IPS DF 6.9 (cell line): ENCODE measurements at places on chromosomes 1 and 21.

DNA sequence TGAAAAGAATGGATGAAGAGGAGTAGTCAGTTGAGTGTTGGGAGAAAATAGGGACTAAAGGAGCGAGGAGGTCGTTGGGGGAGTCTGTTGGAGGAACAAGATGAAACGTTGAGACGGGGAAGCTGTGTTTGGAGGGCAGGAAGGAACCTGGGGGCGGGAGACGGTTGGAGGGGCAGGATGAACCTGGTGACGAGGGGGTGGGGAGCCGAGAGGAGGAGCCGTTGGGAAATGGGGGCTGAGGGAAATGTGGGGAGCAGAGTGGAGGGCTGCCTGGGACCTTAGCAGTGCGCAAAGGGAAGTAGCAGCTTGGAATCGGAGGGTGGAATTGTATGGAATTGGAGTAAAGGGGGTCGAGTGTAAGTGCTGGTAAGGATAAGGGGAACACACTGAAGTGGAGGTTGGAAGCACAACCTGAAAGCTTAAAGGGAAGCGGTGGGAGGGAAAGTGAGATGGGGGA, 630 bp downstream of the MTF2 start:
- DNase-seq: no peak

DNA sequence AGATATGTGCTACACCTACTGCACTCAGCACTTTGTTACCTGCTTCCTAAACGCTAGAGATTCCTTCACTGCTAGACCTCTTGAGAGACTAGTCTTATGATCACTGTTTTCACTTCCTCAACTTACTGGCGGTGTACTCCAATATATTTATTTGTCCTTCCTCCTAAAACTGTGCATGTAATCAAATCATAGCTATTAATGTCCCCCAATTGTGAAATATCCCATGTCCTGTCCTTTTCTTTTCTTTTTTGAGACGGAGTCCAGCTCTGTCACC, 3.4 kb downstream of the SOAT1 start:
- DNase-seq: no peak

DNA sequence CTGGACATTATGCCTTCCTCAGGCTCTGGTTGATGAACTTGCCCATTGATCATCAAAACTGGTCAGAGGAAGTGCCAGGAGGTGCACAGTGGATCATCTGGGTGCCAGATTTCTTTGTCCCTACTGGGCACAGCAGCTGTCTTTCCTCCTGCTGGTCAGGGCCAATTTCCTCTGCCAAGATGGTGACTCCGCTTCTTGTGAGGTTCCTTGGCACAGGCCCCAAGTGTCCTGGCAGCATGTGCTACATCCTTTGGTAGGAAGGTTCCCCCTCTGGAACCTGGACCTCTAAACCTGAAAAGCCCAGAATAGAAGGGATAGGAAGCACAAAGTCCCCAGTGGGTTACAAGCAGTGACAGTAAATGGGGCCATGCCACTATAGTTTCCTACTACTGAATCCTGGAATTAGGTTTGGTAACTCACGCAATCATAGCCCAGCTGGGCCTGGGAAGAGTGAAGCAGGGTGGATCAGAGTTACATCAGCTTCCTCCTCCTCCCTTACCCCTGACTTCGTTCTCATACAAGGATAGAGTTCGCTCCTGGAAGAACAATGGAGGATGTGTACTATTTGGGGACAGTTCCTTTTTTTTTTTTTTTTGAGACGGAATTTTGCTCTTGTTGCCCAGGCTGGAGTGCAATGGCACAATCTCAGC, 147.1 kb downstream of the CNIH3 start:
- DNase-seq: no peak

DNA sequence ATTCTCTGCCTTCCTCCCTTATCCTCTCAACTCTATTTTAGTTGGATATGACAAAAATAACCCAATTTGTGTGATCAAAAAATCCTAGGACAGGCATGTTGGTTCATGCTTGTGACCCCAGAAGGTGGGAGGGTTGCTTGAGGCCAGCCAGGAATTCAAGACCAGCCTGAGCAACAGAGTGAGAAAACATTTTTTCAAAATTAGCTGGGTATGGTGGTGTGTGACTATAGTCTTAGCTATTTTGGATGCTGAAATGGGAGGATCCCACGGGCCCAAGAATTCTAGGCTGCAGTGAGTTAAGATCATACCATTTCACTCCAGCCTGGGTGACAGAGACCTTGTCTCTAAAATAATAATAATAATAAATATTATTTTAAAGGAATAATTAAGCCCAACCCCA, 1383.1 kb upstream of the ADGRL2 start:
- DNase-seq: no peak

DNA sequence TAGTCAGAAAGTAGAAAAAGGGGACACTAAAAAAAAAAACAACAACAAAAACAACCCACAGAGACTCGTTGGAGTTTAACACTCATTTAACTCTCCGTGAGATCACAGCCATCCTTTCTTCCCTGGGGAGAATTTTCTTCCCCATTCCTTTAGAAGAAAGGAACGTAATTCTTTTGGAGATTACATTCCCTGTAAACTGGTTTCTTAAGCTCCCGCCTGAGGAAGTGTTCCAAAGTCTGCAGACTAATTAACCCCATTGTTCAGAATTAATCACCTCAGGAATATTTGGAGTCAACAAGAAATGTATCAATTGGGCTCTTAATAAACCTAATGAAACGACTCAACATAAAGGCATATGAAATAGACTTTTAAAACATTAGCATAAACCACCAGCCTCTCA, 228.2 kb upstream of the CSF3R start:
- DNase-seq: no peak

- no peak for DNase-seq
Measured at GRCh38 chr1:101025283-101025656, 314 bp downstream of the DPH5 start.

GRCh38 chr1:171220581-171221054, 27.7 kb upstream of the FMO1 start:
- DNase-seq: no peak

GRCh38 chr1:27157194-27157593, 2.3 kb upstream of the SLC9A1 start:
- no peak for DNase-seq

GRCh38 chr1:33060579-33061083, 20.3 kb upstream of the AZIN2 start:
- DNase-seq: no peak

GRCh38 chr1:230868736-230869385, 540 bp upstream of the C1orf198 start:
- DNase-seq: no peak
